ENCODE measurements at places on chromosomes 3 and 15.

DNA sequence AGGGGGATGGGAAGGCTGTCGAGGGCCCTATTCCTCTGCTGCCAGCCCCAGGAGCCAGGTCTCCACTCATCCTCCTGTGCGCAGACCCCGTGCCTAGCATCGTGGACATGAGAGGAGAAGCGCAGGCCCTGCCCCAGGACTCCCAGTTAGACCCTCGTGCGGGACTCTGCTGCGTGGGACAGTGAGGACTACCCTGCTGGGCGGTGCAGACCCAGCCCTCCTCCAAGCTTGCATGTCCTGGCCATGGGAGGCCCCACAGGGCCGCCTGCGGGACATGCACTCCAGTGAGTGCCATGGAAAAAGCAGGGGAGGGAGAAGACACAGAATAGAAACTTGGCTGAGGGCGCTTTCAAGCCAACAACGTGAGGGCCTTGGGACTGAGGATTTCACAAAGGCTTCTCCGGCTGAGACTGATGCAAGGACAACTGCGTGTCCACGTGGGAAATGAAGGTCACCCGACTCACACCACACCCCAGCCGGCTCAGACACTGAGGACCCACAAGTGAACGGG is 62.6 kb upstream of the IQSEC1 start:
- DNase-seq: no peak

DNA sequence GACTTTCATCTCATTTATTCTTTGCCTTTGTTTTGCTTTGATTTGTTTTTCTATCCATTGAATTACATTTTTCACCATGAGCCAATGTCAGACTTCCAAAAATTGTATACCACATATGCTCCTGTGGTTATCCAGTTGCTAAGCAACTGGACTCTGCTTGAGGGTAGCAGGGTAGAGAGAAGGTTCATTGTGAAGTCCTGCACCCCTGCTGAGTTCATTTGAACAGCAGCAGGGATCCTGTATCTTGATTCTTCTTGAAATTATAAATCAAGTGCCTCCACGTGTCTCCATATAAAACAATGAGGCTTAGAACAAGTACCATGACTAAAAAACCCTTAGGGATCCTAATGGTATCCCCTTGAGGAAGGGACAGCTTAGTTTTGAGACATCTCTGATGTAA is 449.3 kb downstream of the ROBO2 start:
- DNase-seq: no peak

GRCh38 chr3:167876620-167877281 is 141.2 kb downstream of the SERPINI1 start:
- DNase-seq: no peak

DNA sequence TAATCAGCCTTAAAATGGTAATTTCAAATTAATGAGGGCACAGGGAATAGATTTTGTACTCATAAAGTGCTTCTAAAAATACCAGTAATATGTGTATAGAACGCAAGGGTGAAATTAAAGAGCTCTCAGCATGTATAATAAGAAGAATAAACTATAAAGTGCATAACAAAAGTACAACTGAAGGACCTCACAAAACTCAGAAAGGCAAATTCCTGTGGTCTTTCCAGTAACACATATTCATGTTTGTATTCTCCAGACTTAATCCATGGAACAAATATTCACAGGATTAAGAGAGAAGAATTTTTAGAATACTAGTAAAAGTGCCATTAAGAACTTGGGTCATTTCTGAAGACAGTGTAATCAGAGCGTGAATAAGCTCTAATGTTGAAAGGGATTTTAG is 646.3 kb downstream of the CADM2 start:
- DNase-seq: no peak

DNA sequence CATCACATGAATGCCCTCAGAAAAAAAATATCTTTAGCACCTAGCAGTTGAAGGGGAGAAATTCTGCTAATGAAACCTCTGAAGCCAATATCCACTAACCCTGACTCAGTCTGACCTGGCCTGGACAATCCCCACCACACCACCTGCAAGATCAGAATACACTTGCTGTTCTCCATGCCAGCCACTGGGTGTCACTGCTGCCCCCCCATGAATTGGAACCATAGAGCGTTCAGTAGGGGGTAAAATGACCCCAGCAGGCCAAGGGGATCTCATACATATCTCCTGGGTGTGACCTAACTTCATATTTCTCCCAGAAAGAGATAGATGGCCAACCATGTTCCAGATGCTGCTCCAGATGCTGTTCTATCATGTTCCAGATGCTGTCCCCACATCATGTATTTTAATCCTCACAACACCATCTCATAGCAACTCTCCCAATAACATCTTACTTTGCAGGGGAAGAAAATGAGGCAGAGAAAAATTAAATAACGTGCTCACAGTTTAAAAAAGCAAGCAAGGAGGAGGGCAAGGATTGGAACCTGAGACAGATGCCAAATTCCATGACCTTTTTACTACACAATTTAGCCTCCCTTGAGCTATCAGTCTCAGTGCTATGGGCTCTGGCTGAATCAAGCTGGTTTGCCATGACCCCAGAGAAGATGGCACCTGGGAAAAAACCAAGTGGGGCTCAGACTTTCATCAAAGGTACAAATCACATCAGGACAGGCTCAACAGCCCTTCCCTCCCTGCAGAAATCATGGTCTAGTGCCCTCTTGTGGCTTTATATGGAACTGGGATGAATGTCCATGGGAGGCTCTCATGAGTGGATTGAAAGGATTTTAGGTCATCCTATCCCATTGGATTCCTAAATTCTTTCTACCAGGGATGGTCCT is 12.4 kb downstream of the NTRK3 start:
- no peak for DNase-seq

DNA sequence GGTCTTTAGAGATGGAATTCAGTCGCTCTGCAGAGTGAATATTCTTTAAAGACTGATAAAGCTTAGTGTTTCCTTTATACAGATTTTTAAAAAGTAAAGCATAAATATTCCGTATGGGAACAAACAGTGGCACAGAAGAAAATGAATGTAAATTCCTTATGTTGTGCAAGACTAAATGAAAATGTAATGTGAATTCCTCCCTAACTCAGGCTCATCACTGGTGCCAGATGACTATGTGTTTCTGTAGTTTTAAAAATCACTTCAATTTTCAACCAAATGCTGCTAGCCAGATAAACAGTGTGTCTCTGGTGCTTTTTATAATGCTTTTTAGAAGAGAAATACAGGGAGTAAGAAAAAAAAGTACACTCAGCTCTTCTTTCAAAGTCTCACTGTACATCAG is 154.8 kb upstream of the SNTN start:
- DNase-seq: no peak

DNA sequence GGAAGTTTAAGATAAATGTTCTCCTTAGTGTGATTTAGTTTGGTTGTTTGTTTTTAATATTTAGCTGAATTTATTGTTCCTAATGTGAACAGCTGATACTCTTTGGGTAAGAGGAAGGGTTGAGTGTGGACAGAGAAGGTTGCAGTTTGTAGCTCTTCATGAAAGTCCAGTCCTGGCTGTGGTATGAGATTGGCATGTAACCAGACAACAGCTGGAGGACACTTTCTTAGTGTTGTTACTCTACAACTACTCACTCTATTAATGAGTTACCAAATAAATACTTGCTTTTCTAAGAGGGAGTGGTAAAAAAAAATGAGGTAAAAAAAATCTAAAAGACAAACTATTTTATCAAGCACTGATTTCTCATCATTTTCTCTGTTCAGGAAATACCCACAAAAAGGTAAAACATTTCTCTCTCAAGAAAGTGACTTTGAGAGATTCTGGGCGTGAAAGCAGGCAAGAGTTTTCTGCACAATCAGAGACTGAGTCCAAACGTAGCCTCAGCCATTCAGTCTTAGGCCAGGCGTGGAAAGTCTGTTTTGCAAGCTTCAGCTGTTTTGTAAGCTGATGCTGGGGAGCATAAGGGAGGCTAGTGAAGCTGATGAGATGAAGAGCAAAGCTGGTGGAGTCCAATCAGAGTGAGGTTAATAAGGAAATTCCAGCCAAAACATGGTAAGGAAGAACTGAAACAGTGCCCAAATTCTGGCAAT is 138.5 kb upstream of the ARPP21 start:
- no peak for DNase-seq

DNA sequence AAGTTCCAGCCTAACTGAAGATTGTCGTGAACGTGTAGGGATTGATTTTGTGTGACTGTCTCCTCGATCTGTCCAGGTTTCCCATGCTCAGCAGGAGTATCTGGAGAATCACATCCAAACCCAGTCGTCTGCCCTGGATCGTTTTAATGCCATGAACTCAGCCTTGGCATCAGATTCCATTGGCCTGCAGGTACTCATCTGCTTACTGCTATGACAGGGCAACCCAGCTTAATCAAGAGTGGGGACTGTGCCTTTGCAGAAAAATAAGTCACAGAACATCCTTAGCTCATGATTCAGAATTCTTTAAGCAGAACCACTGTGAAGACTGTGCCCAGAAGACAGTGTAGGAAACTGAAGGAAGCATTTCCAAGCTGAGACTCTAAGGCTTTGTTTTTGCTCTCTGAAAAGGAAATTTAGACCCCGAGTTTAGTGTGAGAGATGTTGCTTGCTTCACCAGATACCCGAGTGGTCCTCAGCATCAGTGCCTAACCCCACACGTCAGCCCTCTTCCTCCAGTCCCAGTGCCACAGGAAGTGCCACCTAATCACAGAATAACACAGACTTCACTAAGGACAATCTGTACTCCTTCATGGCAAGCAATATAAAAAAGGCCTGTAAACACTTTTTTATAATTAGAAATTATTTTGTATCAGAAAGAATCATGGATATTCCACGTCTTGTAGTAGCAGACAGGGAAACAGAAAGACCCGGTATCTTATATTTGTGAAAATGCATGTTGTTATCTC is 34.2 kb downstream of the MYZAP start:
- no peak for DNase-seq

DNA sequence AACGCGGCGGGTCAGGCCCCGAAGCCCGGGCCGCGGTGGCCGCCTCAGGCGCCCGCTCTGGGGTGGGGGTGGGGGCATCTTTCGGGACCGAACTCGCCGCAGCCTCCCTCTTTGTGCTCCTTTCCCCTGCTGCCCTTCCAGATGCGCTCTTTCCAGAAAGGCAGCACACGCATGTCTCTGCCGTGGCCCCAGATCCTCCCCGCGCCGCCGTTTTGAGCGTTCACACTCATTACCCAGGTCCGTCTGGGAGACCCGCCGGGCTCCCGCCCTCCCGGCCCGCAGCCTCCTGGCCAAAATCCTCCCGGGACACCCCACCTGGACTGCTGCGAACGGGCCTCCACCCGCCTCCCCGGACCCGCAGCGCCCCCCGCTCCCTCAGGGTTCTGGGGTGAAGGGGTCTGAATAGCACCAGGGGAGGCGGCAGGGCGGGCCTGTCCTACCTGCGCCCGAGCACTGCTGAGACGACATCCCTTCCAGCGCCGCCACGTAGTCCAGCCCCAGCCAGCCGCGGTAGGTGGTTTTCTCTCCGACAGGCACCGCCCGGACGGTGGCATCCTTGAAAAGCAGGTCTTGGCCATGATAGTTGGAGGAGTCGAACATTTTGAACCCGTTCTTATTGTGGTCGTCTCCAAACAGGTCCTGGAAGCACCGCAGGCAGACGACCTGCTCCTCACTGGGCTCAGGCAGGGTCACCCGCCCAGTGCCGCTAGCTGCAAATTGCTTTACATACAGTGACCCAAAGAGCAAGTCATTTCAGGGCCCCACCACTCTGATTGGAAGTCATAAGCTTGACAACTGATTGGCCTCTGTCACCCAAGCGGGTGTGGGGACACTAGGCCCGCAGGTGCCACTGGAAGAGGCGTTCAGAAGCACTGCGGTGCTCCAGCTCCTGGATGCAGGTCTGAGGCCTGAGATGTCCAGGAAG is 25.9 kb downstream of the MELTF start:
- no peak for DNase-seq

GRCh38 chr3:62028236-62028635 is 345.1 kb downstream of the FEZF2 start:
- no peak for DNase-seq

- DNase-seq: no peak
Measured at GRCh38 chr3:72277710-72278109, 492.8 kb upstream of the PROK2 start.

GRCh38 chr15:87561641-87562040 is 694.9 kb downstream of the NTRK3 start:
- DNase-seq: no peak

DNA sequence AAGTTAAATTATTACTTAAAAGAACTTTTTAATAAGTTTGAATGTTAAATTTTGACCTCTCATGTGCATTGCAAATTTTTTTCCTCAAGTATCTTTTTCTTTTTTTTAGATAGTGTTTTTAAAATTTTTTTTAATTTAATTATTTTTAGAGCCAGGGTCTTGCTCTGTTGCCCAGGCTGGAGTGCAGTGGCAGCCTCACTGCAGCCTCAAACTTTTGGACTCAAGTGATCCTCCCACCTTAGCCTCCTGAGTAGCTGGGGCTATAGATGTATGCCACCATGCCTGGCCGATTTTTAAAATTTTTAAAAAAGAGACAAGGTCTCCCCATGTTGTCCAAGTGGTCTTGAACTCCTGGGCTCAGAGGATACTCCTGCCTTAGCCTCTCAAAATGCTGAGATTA is 14.4 kb downstream of the PDE8A start:
- DNase-seq: no peak

DNA sequence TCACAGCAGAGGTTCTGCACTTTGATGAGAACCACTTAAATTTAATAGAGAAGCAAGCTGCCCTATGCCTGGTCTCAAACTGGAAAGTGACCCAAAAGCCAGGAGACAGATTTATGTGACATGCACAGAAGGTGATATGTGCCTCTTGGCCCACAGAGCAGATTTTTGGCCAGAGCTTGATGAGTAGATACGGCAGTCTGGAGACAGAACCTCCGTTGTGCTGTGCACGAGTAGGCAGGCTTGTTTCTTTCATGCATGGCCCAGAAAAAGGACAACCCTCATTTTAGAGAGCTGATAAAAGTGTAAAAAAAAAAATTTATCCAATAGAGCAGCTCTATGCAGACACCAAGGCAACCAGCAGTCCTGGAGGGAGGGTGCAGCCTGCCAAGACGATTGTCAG is 423.1 kb downstream of the CNTN6 start:
- no peak for DNase-seq

- no peak for DNase-seq
Measured at GRCh38 chr15:91073077-91073476, 27.0 kb upstream of the SV2B start.

- DNase-seq: no peak
Measured at GRCh38 chr3:175336406-175337133, 477.4 kb downstream of the NAALADL2 start.

DNA sequence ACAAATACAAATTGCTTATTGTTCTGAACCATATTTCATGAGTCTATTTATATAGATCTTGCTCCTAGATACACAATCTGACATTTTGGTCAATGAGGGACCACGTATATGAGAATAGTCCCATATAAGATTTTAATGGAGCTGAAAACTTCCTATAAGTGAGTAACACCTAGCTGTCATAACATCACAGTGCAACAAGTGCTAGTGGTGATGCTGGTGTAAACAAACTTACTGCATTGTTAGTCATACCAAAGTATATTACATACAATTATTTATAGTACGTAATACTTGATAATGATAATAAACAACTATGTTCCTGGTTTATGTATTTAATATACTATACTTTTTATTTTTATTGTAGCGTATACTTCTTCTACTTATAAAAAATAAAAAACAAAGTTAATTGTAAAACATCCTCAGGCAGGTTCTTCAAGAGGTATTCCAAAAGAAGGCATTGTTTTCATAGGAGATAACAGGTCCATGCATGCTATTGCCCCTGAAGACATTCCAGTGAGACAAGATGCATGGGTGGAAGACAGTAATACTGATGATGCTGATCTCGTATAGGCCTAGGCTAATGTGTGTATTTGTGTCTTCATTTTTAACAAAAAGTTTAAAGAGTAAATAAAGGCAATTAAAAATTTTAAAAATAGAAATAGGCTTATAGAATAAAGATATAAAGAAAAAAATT is 46.8 kb upstream of the NAALADL2 start:
- DNase-seq: no peak

All from CD4-positive, alpha-beta T cell treated with Interferon gamma for 1 hour (primary cell).